ENCODE measurements at places on chromosomes 4 and X. TPM values are rescaled to one million over a fixed set of nuclear protein-coding genes. Genes with fewer than 3 reads are reported as not detected.

DNA sequence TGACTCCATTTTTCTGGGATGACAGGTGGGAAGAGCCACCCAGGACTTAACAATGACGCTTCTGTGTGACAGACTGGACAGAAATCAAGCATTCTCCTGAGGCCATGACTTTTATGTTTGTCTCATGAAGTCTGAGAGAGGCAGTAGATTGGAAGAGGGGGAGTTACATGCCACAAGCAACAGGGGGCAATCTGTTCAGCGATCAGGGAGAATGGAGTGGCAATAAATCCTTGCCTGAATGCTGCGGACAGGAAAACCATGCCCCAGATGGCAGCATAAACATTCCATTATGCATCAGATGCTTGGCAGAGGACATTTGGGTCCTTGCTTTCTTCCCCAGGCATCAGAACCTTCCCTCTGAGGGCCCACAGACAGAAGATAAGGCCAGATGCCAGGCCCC is 312.4 kb upstream of the DIPK2B start:
- DNase-seq: no peak

- DNase-seq: peak; percentile 19
These were observed 19.8 kb downstream of the CPE start for GRCh38 chr4:165398570-165398969.

DNA sequence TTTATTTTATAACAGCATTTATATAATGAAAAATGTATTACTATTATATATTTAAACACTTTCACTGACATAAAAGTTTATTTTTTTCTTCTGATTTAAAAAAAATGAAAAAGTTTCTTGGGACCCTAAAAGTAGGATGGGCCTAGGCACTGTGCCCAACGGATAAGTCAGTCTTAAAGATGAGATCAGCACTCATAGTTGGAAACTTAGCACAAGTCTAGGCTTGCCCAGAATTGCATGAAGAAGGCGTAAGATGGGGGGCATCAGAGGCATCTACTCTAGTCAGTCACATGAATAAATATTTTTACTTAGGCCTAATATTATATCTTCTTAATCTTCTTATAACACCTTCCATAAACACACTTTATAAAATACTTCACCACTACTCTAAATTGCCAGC is 306.7 kb upstream of the GRID2 start:
- DNase-seq: no peak

- DNase-seq: peak; percentile 69
These were observed 492.1 kb downstream of the INPP4B start for GRCh38 chr4:142354041-142354440.

GRCh38 chr4:187183826-187184225 is 460.2 kb upstream of the FAT1 start:
- DNase-seq: no peak

GRCh38 chr4:35447474-35447873 is 796.8 kb downstream of the ARAP2 start:
- DNase-seq: no peak

DNA sequence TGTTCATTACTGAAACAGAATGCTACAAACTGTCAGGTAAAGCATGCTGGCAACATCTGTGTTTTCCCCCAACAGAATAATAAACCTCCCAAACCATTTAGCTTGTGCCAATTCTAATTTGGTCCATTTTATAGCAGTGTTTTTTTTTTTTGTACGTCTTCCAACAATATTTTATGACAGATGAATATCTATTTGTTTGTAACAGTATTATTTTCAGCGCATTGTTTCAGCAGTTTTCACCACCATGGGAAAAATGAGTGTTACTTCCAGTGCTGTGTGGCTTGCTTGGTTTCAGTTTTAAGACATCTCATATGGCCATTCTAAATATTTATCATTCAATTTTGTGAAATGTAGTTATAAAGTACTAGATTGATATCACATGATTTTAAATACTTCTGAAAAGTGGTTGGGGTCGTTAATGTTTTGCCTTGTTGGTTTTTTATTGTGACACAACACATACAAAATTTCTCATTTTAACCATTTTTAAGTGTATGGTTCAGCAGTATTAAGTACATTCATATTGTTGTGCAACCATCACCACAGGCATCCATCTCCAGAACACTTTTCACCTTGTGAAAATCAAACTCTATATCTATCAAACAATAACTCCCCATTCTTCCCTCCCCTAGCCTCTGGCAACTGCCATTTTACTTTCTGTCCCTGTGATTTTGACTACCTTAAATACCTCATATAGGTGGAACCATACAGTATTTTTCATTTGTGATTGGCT is 25.6 kb upstream of the TBC1D19 start:
- peak; percentile 26 for DNase-seq

DNA sequence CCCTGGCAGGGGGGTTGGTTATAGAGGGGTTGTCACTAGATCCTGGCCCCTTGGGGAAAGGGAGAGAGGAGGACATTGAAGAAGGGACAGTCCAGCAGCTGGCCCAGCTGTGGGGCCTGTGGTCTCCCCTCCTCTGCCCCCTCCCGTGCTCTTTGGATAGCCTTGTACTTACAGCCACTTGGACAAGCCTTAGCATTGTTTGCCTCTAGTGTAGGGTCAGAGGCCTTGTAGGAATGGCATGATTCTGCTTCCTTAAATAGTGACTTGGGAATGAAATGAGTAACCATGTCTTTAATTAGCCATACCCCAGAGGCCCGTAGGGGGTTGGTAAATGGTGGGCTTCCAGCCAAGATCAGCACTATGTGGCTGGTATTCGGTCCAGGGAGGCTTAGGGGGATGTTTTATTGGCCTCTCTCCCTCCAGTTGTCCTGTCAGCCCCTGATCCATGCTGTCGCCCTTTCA is 230.6 kb downstream of the PTTG2 start:
- peak; percentile 62 for DNase-seq

- DNase-seq: no peak
These were observed 705 bp upstream of the CRMP1 start for GRCh38 chr4:5893591-5893990.

DNA sequence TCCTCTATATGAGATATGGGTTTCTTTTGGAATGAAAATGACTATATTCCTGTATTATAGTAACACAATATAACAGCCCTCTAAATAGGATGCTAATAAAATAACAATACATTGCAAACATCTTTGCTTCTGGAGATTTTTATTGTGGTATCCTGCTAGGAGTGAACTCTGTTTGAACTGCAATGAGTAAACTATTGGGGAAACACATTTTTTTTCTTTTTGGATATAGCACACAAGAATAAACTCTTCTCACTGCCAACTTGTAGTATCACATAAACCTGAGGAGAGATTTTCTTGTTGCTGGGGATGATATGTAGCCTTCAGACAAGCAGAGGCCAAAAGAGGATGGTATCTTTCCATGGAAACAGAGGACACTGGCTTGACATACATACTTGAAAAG is 238.2 kb downstream of the C4orf33 start:
- DNase-seq: no peak

The NXF2B gene
- not detected for total RNA-seq

DNA sequence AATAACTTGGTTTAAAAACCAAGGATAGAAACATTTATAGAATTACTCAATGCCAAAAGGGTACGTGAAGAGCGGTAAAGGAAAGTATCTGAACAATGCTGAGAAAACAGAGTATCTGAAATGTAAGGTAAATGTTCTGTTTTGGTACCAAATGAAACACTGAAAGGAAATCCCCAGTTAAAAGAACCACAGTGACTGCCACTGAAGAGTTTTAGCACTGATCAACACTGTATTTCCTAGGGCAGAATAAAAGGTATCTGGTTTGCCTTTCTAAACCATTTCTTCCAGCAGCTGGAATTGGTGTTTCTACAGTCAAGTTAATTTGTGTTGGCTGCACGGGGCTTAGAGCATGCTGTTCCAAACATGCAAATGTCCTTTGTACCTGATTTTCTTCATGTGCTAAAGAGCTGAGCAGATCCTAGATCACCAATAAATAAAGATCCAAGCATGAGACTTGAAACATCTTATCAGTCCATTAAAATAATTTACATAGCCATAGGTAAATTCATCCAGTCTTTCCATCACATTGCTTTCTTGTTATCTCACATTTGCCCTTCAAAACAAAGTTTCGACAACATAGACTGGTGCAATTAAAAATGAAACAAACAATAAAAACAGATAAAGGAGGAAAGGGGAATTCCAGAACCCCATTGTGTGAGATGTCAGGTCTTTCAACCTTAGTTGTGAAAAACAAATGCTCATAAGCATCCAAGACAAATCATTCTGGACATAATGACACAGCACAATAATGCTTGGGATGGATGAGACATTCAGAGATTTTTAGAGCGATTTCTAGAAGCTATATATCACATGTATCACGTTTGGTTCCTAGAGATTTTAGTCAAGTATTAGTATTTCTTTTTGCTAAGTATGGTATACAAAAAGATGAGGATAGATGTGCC is 38.6 kb downstream of the MFAP3L start:
- DNase-seq: no peak

The SYP gene
- total RNA-seq: 0.54 TPM

GRCh38 chr4:189940178-189941004 is at the start of gene FRG1:
Gene FRG1 (plus strand): TSS chr4:189940872. CDS start chr4:189941010, 138 bp downstream.
- DNase-seq: peak; percentile 98

DNA sequence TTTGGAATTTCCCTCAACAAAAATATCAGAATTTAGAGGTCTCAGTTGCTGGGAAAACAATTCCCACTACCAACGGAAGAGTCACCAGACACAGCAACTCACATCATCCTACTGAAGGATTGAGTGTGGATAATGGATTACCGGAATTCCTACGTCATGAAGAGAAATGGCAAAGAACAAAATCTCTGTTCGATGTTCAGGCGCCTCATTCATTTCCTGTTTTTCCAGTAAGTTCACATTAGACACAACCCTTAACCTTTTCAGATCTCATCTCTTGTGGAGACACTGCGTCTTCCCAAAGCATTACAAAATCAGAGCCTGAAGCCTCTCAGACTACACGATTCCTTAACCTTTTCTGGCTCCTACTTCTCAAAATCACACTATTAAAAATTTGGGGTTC is 58.5 kb upstream of the CPEB2 start:
- no peak for DNase-seq

DNA sequence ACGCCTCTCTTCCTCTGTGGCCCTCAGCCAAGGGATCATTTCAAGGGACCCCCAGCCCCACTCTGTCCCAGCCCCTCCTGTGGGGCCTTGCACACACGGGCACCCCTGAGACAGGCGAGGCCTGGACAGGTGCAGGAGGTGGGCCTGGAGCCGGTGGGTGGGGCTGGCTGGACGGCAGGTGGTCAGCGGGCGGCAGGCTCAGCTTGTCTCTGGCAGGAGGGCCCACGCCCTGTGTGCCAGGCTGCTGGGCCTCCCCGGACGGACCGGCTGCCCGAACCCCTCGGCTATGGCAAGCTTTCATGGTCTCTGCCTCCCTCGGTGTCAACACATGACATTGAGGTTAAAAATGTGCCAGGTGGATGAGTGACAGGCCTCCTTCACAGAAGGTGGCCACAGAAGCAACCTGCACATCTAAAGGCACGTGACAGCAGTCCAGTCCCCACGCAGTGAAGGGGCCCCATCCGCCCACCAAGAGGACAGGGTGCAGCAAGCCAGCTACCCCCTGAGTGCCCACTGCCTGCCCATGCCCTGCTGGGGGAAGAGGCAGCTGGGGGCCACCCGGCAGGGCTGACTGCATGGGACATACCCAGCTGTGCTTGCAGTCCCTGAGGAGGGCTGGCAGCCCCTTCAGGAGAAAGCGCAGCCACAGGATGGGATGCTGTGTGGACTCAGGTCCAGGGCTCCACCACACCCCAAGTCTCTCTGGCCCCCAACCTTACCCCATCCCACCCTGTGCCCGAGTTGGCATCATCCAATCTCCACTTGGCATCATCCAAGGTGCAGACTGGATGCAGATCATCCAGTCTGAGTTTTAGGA is 109.3 kb downstream of the FAM53A start:
- DNase-seq: no peak

The ATP1B4 gene
- total RNA-seq: not detected

- DNase-seq: peak; percentile 31
These were observed 17.6 kb upstream of the GK start for GRCh38 chrX:30635630-30636029.

DNA sequence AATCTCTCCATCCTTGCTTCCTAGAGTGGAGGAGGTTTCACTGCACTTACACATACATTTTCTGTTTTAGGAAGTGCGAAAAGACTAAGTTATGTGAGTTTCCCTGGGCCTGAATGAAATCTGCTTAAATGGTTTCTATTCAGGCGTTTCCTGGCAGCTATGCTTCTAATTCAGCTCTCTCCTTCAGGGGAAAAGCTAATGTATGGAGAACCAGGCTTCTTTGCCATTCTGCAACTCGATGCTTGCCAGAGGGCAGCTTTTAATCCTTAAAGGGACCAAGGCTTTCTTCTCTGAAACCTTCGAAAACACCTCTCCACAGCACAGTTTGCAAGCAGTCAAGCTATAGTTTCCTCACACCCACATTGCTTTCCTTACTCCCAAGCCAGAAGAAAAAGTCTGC is 89.5 kb upstream of the ARX start:
- DNase-seq: no peak

The ARX gene
- total RNA-seq: not detected

GRCh38 chr4:7434766-7435150 is at the start of gene PSAPL1:
Gene PSAPL1 (minus strand): TSS chr4:7434930. CDS start chr4:7434879, 51 bp downstream.
- peak; percentile 61 for DNase-seq

DNA sequence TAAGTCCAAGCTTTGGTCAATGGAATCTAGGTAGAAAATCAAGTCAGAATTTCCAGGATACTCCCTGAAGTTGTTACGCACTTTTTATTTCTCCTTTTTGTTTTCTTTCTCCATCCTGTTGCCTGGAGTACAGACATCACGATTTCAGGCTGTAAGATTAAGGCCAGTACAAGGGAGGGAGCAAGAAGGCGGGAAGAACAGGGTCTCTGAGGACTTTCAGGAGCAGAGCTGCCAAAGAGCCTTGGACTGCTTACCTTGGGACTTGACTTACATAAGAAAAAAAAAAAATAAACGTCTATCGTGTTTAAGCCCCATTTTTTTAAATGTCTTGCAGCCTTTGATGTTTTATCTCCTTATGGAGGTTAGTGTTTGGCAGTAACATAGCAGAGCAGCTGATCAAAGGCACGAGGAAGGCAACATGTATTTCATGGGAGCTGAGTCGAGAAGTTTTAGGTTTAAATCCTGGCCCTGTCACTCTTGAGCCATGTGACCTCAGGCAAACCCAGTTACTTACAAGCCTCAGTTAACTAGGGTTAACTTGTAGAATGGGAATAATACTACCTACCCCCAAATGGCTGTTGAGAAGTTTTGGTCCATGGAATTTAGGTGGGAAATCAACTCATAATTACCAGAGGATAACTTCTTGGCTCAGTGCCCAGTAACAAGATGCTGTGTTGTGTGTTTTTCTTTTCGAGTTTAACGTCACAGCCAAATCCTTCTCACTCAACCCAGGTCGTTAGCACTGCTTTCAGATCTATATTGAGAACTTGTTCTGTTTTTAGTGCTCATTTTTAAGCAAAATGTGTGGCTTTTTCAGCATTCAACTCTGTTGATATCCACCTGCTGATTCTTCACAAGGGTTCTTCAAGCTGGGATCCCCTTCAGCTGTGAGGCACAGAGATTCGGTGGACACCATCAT is 106.8 kb downstream of the CLNK start:
- DNase-seq: no peak
